ENCODE measurements at places on chromosomes 6 and 20. TPM values are rescaled to one million over a fixed set of nuclear protein-coding genes. Genes with fewer than 3 reads are reported as not detected.

The BTN1A1 gene
- total RNA-seq: not detected

The FAM83B gene
- total RNA-seq: 40.3 TPM

The IP6K3 gene
- total RNA-seq: 0.13 TPM

The UBE3D gene
- 6.1 TPM for total RNA-seq

The TENT5A gene
- total RNA-seq: 9.2 TPM

The THBS2 gene
- 3.6 TPM for total RNA-seq

The AVP gene
- total RNA-seq: not detected

The SOBP gene
- 0.38 TPM for total RNA-seq

The GJA1 gene
- total RNA-seq: 127 TPM

The SAYSD1 gene
- total RNA-seq: 9.0 TPM

The TULP4 gene
- 99.2 TPM for total RNA-seq

The UBE2C gene
- total RNA-seq: 0.26 TPM

The NOX3 gene
- total RNA-seq: not detected

The TCEA2 gene
- total RNA-seq: 5.1 TPM

The GLP1R gene
- not detected for total RNA-seq

The ELMO2 gene
- total RNA-seq: 21.1 TPM

The ADTRP gene
- 17.6 TPM for total RNA-seq

The MTRF1L gene
- total RNA-seq: 11.3 TPM

The SEMG1 gene
- not detected for total RNA-seq

The RSPH9 gene
- total RNA-seq: 0.13 TPM

The FBXO30 gene
- 10.2 TPM for total RNA-seq

The TMEM200A gene
- 0.79 TPM for total RNA-seq

The LINC00237 gene
- total RNA-seq: not detected

The YTHDF1 gene
- total RNA-seq: 27.1 TPM

The SGK2 gene
- 0.38 TPM for total RNA-seq

The GABRR1 gene
- not detected for total RNA-seq

The MROH8 gene
- 0.13 TPM for total RNA-seq

The GZF1 gene
- 16.6 TPM for total RNA-seq

The TFAP2D gene
- not detected for total RNA-seq

Data from bronchial epithelial cell (primary cell).